ENCODE measurements at places on chromosomes 7 and 10.

GRCh38 chr10:79292891-79293746, 54.1 kb upstream of the PPIF start:
- DNase-seq: no peak

GRCh38 chr10:97520978-97521761, 22.4 kb downstream of the UBTD1 start:
- DNase-seq: no peak

- no peak for DNase-seq
Observed at GRCh38 chr7:82501346-82501745, 57.8 kb upstream of the CACNA2D1 start.

DNA sequence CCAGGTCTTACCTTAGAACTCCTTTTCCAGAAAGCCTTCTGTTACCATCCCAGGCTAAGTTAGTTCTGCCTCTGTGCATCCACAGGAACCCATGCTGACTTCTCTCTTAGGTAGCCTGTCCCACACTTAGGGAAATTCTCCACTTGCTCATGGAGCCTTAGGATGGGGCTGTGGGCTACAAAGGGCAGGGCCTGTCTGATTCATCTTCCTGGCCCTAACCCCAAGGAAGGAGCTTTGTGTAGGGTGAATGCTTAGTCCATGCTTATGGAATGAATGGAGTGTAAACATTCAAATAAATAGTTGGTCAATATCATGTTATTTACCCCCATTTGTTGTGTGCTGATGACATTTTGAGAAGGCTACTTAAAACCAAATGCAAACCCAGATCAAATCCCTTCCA, 54.7 kb downstream of the EMX2 start:
- no peak for DNase-seq

- no peak for DNase-seq
Observed at GRCh38 chr10:79023240-79024162, 45.3 kb upstream of the ZMIZ1 start.

DNA sequence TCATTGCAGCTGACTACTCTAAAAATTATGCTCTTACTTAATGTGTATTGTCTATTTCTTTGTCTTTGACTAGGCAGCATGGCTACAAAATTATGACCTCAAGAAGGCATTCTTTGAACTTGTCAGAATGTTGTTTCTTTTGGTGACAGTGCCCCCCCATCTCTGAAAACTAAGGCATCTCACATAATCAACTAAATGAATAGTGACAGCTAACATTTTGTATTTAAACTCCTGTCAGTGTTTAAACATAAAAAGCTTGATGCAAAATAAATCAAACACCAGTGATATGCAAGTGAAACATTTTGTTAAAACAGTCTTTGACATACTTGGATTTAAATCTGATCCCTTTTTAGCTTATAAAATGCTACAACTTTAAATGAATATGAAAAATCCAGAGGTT, 233.5 kb downstream of the FOXP2 start:
- DNase-seq: no peak

DNA sequence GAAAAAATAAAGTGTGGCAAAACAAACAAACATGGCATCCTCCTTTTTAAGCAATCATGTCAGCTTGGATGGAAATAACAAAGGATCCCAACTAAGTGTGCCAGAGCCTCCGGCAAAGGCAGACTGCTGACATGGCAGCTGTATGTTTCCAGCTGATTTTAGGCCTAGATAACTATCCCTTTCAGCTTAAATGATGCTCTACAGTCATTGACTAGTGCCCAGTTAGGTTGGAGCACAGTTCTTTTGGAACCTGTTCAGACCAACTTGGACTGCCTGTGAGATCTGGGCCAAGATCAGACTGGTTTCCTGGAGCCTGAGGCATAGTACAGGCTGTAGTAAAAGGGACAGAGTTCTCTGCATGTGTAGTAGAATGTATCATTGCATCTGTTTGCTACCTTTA, 128.7 kb downstream of the DYNC1I1 start:
- DNase-seq: no peak

GRCh38 chr7:105800849-105801534, 75.4 kb downstream of the ATXN7L1 start:
- DNase-seq: no peak

GRCh38 chr7:103525937-103526336, 79.9 kb upstream of the SLC26A5 start:
- DNase-seq: no peak

DNA sequence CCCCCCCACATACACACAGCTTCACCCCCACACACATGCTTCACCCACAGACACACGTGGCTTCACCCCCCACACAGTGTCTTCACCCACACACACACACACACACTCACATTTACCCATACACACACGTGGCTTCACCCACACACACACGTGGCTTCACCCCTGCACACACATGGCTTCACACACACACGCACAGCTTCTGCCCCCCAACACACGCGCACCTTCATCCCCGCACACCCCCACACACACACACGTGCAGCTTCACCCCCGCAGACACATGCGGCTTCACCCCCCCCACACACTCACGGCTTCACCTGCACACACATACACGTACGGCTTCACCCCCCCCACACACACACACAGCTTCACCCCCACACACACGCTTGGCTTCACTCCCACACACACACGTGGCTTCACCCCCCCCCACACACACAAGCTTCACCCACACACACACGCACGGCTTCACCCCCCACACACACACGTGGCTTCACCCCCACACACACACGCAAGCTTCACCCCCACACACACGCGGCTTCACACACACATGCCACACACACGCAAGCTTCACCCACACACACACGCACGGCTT, 82.4 kb downstream of the NKX6-2 start:
- no peak for DNase-seq

GRCh38 chr7:48427671-48428070, 256.4 kb downstream of the ABCA13 start:
- no peak for DNase-seq

DNA sequence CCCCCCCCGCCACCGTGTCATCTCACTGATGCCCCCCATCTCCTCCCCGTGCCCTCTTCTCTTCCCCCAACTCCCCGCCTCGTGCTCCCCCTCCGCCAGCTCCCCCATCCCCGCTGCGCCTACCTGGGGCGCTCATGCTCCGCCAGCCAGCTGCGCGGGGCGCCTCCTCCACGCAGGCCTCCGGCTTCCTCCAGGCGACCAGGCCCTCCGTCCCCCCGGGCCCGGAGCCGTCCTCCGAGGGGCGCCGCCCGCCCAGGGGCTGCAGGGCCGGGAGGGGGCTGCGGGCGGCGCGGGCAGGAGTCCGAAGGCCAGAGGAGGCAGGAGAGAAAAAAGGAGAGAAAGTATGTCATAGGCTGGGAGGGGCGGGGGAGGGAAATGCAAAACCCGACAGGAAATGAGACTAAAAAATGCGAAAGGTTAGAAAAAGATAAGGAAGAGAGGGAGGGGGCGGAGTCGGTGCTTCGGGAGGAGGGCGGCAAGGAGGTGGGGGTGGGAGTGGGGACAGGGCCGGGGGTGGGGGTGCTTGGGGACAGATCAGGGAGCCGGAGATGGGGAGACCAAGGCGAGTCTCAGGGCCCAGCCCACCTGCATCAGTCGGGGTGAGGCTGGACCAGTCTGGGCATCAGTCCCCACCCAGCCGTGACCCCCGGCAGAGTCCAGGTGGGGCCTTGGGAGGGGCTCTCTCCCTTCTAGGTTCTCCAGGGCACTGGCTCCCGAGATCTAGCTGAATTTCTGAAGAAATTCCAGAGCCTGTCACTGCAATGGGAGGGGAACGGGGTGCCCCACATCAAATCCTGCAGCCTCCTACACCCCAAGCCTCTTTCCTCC, at the start of gene CARD11:
CARD11 (minus strand) TSS at position 324 of the 828 bp plus-strand sequence. CDS start 85,361 bp downstream, outside the sequence.
- DNase-seq: peak; percentile 39

GRCh38 chr7:13797545-13797944, 191.9 kb downstream of the ETV1 start:
- no peak for DNase-seq

DNA sequence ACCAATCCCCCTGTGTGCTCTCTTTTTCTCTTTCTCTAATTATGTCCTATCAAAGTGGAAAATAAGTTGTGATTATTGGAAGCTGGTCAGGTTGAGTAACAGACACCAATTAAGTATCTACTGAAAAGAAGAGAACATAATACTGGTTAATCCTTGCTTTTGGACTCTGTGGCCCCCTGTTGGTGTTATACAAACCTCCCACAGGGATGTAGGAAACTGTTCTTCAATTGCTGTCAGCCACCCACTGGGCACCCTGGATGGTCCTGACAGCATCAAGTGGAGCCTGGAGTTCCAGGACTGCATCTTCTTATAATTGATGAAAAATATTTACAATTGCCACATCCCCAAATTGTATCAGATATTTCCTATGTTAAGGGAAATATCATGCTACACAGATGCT, 939.7 kb downstream of the KCNMA1 start:
- no peak for DNase-seq

DNA sequence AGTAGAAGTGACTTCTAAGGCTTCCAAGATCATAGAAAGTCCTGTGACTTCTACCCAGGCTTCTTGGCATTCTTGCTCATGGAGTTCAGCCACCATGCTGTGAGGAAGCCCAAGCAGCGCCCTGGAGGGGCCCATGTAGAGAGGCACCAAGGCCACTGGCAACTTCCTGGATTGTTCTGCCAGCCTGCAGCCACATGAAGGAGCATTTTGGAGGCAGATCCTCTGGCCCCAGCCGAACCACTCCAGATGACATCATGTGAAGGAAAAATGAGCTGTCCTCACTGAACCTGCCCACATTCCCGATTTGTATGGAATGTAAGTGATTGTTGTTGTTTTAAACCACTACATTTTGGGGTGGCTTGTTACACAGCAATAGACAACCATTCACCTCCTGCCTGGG, 51.5 kb upstream of the MNX1 start:
- DNase-seq: no peak

DNA sequence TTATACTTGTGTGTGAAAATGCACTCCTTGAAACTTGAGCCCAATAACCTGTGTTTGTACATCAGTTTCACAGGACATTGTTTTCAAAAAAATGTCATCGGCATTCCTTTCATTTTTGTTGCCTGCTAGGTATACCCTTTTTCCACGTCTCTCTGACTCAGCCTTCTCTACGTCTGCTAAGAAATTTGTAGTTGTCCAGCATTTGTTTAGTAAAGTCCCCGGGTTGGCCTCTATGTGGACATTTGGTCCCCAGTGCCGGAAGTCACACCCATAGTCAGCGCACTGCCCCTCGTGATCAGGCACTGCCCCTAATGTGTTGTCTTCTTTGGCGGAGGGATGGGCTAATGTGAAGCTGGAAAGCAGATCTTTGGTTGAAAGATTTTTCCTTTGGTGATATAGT, 222.3 kb downstream of the LRMDA start:
- no peak for DNase-seq

GRCh38 chr10:82564353-82565196, 689.6 kb downstream of the NRG3 start:
- no peak for DNase-seq

- DNase-seq: no peak
Observed at GRCh38 chr7:89500084-89500483, 654.2 kb upstream of the STEAP1 start.

Measured in stimulated activated CD4-positive, alpha-beta T cell treated with anti-CD3 and anti-CD28 coated beads, Interleukin-15, amount 100 ng/mL, for 48 hours (primary cell).